ENCODE measurements at places on chromosomes 6 and 20. TPM values are rescaled to one million over a fixed set of nuclear protein-coding genes. Genes with fewer than 3 reads are reported as not detected.

GRCh38 chr6:114559419-114559818 is 216.6 kb upstream of the HS3ST5 start:
- H3K27ac ChIP-seq = no peak overlapping the region
- DNase-seq = no peak
- no peaks in the 10 kb centered on the region for H3K27me3 ChIP-seq
- H3K36me3 ChIP-seq = no peaks in the 10 kb centered on the region
- no peak overlapping the region for H3K4me3 ChIP-seq
- H3K4me1 ChIP-seq = no peaks in the 10 kb centered on the region

GRCh38 chr6:6724539-6725467 is 136.3 kb downstream of the LY86 start:
- H3K4me3 ChIP-seq = peak overlapping the region; percentile 19
- no peak overlapping the region for H3K27ac ChIP-seq
- no peaks in the 10 kb centered on the region for H3K36me3 ChIP-seq
- peaks cover 6% of the 10 kb centered on the region for H3K4me1 ChIP-seq

DNA sequence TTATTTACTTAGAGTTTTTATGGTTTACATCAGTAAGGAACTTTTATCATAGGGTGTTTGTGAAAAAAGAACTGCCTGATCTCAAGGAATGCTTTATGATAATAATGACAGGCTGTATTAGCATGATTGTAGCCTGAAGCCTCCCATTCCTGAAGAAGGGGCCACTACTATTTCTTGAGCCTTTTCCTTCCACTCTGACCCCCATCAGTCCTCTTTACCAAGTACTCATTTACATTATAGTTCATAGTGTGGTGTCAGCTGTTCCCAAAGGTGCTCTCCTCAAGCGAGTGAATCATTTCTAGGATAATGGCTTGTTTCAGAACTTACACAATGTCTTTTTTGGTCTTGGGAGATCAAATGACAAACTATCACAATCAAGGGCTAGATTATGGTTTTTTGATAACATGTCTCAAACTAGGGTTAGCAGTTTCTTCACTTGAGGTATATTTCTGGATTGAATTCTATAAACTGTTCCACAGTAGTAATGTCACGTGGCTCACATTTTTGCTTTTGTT is 283.6 kb downstream of the CDKAL1 start:
- H3K27ac ChIP-seq = no peak overlapping the region
- no peak for DNase-seq
- peaks cover 19% of the 10 kb centered on the region for H3K36me3 ChIP-seq
- H3K27me3 ChIP-seq = no peaks in the 10 kb centered on the region
- H3K4me1 ChIP-seq = peaks cover 3% of the 10 kb centered on the region

- no peak overlapping the region for H3K27ac ChIP-seq
- peaks cover 2% of the 10 kb centered on the region for H3K27me3 ChIP-seq
- H3K4me3 ChIP-seq = no peak overlapping the region
- no peak for DNase-seq
- H3K36me3 ChIP-seq = no peaks in the 10 kb centered on the region
Observed at GRCh38 chr6:39801456-39802251, 9.5 kb downstream of the DAAM2 start.

GRCh38 chr6:65052626-65053025 is 654.4 kb downstream of the EYS start:
- no peaks in the 10 kb centered on the region for H3K27me3 ChIP-seq
- no peaks in the 10 kb centered on the region for H3K4me1 ChIP-seq
- H3K27ac ChIP-seq = no peak overlapping the region
- no peaks in the 10 kb centered on the region for H3K36me3 ChIP-seq
- H3K4me3 ChIP-seq = no peak overlapping the region

DNA sequence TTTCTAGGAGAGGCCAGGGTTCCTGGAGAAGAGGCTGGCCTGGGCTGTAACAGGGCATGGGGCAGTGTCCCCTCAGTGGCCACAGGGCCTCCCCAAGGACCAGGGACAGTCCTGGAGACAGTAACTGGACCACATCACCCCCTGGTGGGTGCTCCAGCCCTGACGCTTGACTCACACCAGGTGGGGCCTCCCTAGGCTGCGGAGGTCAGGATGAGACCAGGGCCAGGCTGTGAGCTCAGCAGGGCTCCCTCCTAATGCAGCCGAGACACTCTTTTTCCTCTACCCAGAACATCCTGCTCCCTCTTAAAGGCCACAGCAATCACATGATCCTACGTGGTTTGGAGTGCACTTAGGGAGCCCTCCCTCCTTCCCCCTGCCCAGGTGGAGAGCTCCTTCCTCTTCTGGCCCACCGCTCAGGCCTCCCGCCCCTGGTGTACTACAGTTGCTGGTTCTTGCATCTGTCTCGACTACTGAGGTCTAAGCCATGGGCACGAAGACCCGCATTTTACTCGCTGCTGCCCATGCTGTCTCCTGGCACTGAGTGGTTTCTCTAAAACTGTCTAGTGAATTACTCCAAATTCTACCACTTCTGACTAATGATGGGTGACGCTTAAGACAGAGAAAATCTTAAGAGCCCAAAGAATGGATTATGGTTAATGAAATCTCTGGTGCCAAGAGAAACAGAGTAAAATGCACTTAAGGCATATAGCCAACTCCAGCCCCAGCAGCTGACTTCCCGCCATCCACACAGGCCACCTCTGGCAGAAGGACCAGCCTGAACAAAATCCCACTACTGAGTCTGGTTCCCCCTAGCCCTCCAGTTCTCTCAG is 166.1 kb upstream of the CST7 start:
- DNase-seq = no peak
- H3K36me3 ChIP-seq = no peaks in the 10 kb centered on the region
- H3K27me3 ChIP-seq = peaks cover 6% of the 10 kb centered on the region
- no peak overlapping the region for H3K4me3 ChIP-seq
- H3K27ac ChIP-seq = no peak overlapping the region
- no peaks in the 10 kb centered on the region for H3K4me1 ChIP-seq

GRCh38 chr6:27720607-27721580 is 191.3 kb downstream of the OR2B2 start:
- no peak overlapping the region for H3K27ac ChIP-seq
- H3K4me1 ChIP-seq = peaks cover 16% of the 10 kb centered on the region
- DNase-seq = no peak

DNA sequence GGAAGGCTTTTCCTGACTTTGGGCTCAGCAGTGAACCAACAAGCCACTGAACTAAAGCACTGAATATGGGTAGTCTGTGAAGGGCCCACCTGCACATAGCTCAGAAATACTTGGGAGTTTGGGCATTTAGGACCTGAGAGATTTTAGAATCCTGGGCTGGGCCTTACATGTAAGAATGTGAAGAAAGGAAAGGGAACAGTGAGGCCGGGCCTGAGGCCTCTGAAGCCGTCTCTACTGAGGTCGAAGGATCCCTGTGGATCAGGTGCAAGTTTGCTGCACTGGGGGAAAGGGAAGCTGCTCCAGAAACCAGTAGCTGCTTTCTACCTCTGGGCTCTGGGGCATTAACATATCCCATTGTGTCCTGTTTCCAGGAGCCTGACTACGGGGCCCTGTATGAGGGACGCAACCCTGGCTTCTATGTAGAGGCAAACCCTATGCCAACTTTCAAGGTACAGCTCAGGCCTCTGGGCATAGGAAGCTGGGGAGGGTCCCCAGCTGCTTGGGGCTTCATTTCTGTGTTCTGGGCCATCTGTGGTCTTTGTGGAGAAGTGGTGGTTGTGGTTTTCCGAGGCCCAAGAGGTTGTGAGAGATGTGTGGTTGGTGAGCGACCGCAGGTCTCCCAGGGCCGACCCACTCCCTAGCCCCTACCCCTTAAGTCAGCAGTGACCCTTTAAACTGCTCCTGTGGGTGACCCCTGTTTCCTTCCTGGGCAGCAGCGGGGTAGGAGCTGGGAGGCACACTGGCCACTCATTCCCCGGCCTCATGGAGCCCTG is 30.3 kb downstream of the PLCG1 start:
- no peak for DNase-seq
- H3K4me3 ChIP-seq = no peak overlapping the region
- peaks cover 17% of the 10 kb centered on the region for H3K4me1 ChIP-seq
- H3K27me3 ChIP-seq = no peaks in the 10 kb centered on the region
- peaks cover 83% of the 10 kb centered on the region for H3K36me3 ChIP-seq
- H3K27ac ChIP-seq = no peak overlapping the region

Gene CD24
- total RNA-seq = 2.0 TPM

Gene TMEM200A
- 1.3 TPM for total RNA-seq

Gene VAPB
- total RNA-seq = 36.2 TPM

Gene PSORS1C2
- total RNA-seq = not detected

Gene CSTF1
- 51.2 TPM for total RNA-seq

Gene CALHM4
- not detected for total RNA-seq

Gene ZNF512B
- 27.0 TPM for total RNA-seq
